ENCODE measurements at places on chromosomes 13 and 19.

DNA sequence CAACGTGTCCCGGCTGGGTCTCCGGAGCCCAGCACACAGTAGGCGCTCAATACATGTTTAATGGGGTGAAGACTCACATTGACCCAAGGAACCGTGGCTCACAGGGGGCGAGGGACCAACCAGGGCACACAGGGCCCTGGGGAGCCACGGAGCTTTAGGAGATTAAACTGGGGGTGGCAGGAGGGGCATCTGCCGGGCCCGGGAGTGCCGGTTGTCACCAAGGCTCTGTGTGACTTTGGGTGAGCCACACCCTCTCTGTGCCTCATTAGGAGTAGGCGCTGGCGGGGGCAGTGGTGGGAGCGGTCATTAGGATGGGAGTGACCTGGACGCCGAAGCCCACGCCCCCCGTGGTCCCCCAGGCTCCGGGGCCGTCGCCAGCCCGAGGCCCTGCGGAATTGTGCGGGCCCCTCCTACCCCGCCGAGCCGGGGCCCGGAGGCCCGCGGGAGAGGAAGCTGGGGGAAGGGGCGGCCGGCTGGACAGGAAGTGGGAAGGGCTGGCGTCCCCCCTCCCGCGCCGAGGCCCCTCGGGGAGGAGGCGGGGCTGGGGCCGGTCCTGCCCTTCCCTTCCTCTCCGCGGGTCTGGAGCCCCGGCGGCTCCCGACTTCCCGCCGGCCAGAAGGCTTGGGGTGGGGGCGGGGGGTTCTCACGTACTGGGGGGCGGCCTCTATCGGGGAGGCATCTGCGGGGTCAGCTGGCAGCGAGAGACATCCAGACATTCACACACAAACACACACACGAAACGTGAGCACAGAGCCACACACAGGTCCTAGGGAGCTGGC, 1.8 kb upstream of the SSBP4 start:
- no peak for DNase-seq

DNA sequence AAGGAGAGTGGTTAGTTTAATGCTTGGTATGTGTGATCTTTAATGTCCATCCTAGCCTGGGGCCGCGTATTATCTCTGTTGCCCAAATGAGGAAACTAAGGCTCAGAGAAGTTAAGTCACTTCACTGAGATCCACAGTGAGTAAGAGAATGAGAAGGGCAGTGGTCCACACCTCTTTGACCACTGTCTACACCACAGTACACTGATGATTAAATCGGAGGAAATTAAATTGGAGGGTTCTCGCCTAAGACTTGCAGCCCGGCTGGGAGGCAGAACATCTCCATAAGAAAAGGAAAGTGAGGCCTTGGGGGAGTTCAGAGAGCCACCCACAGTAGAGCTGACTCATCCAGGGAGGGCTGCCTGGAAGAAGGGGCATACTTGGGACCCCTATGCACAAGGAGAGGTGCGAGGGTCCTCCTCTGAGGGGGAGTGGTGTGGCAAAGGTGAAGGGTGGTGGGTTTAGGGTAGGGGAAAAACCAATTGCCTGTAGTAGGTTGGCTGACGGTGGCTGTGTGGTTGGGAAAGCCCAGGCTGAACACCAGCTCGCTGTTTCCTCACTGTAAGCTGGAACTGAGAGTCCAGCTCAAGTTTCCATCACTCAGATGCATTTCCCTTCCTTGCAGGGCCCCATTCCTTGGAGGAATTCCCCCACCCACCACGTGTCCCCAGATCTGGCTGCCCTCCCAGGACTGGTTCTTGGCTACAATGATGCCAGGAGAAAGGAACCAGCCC, 15.0 kb upstream of the DHRS12 start:
- DNase-seq, result peak; percentile 45

GRCh38 chr13:61138857-61139256, 276.8 kb downstream of the PCDH20 start:
- no peak for DNase-seq

DNA sequence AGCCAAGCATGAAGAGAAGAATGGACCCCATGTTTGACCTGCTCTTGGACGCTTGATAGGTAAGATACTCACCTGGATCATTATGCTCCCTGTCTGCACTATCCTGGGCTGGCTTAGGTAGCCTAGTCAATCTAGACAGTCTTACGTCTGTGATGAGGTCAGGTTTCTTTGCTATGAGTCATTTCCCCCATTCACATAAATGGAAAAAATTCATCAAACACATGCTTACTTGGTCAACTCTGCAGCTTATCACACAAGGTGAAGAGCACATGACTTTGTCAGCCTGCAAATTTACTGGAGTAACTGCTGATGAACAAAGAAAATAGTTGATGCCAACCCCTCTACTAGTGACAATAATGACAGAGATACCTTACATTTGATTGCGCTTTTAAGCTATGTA, 170.0 kb downstream of the NUFIP1 start:
- DNase-seq, result no peak

GRCh38 chr19:31054430-31054829, 294.8 kb downstream of the TSHZ3 start:
- peak; percentile 21 for DNase-seq

DNA sequence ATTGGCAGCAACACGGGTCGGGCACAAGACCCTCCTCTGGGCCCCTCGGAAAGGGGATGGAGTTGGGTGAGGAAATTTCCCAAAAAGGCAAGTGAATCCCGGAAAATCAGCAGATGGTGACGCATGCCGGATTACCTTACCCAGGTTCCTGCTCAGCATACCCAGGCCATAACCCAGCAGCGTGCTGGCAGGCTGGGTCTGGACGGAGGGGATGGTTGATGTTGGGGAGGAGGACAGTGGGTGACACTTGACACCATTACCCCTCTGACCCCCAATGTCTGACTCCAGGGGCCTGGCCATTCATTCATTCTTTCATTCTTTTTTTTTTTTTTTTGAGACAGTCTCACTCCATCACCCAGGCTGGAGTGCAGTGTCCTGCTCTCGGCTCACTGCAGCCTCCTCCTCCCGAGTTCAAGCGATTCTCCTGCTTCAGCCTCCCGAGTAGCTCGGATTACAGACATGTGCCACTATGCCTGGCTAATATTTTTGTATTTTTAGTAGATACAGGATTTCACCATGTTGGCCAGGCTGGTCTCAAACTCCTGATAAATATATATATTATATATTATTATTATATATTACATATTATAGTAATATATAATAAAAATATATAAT, 799 bp downstream of the PVR start:
- DNase-seq, result no peak

DNA sequence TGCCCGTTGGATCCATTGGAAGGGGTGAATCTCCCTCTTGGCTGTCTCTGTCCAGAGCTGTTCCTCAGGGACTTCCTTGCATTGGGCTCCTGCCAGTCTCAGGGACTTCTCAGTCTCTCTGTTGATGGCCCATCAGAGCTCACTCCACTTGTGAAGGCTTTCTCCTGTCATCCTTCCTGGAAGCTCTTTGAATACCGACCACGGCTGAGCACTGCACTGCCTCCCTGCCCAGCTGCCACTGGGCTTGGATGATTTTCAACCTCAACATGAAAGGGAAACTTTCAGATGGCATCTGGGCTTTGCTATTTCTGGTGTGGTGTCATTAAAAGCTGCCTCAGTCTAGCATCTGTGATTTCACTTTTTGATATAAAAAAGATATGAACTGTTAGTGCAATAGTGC, 66.1 kb upstream of the ANKRD10 start:
- DNase-seq, result no peak

DNA sequence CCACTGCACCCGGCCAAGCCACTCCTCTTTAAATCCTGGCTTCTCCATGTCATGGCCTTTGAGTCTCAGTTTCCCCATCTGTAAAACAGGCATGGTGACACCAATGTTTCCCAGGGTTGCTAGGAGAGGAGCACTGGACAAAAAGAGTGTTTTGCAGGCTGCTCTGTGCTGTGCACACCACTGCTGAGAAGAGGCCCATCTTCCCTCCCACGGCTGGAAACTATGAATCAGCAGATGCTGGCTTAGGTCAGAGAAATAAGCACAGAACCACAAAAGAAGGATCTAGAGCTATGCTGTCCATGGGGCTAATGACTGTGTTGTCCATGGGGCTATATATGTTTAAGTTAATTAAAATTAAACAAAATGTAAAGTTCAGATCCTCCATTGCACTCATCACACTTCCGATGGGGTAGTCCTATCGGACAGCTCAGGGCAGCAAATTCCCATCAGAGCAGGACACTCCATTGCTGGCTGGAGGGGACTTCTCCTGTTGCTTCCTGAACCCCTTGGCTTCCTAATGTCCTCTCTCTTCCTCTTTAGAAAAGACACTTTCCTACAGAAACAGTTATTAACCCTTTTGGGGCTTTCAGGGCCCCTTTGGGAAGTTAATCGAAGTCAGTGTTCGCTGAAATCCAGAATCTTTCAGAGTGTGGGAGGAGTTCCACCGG, 37.1 kb downstream of the TSHZ3 start:
- no peak for DNase-seq

GRCh38 chr19:1587872-1588271, 4.8 kb downstream of the MBD3 start:
- DNase-seq, result no peak

DNA sequence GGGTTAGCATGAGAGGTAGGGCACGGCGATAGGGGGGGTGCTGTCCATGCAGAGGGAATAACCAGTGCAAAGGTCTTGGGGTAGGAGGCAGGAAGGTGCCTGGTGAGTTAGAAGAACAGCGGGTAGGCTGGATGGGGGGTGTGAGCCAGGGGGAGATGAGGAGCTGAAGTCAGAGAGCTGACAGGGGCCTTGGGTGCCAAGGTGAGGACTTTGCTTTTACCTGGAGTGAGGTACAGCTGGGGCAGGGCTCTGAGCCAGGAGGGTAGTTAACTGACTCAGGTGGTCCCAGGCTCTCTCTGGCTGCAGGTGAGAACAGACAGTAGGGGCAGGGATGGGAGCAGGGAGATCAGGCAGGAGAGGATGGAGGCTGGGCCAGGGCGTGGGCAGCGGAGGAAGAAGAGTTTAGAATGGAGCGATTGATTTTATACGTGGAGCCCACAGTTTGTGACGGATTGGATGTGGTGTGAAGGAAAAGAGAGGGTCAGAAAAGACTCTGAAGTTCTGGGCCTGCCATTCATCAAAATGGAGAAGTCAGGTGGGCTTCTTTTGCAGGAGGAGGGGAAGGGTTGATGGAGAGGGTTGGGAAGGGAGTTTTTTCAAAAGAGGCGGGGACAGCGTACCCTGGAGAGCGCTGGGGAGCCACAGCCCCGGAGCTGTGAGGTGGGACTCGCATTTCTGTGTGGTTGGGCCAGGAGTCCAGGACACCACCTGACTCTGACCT, 1.2 kb upstream of the GRAMD1A start:
- no peak for DNase-seq

GRCh38 chr13:114319441-114319913, 5.2 kb downstream of the CHAMP1 start:
- no peak for DNase-seq

DNA sequence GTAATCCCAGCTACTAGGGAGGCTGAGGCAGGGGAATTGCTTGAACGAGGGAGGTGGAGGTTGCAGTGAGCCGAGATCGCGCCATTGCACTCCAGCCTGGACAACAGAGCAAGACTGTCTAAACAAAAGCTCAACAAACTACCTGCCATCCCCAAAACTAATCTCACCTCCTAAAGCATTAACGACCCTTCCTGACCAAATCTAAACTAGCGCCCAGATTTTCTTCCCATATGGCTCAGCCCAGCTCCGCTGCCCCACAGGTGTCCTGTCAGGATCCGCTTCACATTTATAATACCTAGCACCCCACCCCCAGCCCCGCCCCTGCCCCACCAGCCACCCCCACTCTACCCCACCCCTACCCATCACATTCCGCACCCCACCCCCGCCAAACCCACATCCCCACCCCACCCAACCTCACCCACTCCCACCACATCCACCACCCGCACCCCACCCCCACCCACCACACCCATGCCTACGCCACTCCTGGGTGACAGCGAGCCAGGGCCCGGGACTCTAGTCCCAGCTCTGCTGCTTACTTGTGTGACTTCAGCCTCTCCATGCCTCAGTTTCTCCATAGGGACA, 599 bp downstream of the C19orf12 start:
- DNase-seq, result peak; percentile 47

DNA sequence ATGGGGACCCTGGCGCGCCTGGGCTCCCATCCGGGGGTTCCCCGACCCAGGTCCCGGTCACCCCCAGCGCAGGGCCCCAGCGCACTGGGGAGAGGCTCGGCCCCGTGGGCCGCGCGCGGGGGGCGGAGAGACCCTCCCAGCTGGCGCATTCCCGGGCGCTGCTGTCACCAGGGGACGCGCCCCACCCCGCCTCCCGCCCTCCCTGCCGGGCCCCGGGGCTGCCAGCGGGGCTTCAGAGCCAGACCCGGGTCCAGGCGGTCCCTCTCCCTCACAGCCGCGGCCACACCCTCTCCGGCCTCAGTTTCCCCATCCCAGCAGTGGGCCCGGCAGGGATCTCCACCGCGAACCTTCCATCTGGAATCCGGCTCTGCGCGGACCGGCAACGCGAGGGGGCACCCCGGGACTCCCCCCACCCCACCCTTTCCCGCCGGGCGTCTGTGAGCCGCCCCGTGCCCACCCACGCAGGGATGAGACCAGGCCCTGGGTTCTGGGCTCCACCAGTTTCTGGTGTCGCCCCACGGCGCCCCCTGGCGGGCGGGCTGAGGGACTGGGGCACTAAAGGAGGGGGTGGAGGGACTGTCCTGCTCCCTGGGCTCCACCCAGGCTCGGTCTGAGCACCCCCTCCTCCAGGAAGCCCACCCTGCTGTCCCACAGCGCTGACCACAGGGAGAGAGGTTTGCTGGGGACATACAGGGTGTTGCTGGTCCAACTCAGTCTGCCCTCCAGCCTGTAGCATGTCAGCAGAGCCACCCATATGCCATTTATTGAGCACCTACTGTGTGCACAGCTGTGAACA, 878 bp upstream of the ADAMTSL5 start:
- DNase-seq, result peak; percentile 65

- DNase-seq, result no peak
Observed at GRCh38 chr19:44596428-44597130, 16.8 kb upstream of the IGSF23 start.

DNA sequence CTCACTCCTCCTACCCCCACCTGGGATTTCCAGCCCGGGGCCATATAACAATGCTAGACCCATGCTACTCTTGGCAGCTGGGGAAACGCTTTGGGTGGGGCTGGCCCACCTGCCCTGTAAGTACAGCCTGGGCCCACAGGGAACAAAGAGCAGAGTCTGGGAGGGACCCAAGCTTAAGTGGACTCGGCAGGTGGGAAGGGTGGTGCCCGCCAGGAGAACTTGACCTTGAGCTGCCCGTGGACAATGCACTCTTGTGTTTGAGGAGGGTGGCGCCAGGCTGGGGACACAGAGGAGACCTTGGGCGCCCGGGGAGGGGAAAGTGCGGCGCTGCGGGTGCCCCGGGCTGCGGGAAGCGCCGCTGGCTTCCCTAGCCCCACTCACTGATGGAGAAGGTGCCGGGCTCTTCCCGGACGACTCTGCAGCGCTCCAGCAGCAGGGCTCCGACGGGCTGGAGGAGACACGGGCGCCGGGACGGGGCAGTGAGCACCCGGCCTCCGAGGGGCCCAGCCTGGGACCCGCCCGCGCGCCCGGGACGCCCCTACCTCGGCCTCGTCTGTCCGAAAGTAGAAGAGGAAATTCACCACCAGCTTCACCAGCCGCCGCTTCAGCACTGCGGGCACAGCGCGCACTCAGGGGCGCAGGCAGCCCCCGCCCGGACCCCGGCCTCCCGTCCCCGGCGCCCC, 607 bp downstream of the PLEKHJ1 start:
- DNase-seq, result no peak

Data from activated T-cell treated with anti-CD3 and anti-CD28 coated beads, Interleukin-2, amount 50 U/mL, for 4 hours (primary cell).